ENCODE measurements at places on chromosomes 7 and 10.
A peak's percentile ranks its signal among the peaks of the same experiment; 100 is the strongest.

DNA sequence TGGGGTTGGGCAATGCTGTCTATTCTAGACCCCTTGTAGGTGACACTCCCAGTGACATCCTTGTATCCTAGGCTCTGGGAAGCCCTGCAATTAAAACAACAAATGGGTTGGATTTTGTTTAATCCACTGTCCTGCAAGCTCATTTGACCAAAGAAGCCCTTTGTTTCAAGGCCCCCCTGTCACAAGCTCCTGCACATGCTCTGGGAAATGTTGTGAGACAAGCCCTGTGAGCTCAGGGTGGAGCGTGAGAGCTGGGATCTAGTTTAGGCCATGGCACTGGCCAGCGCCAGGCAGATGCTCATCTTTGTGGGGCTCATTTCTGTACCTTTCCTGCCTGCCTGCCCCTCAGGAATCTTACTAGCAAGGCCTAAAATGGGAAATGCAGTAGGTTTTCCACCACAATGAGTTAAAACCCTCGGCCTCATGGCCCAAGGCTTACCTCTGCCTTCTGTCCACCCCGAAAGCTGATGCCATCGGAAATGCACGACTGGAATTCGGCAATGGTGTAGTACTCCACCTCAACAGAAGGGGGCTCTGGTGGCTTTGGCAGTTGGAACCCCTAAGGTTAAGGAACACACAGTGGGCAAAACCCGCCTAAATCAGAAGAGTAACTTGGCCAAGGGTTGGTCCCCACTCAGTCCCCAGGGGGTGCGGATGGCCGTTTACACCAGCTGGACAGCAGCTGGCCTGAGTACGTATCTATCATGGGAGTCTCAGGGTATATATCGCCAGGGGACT is 112.0 kb downstream of the NEURL1 start:
- DNase-seq, result peak; percentile 60

DNA sequence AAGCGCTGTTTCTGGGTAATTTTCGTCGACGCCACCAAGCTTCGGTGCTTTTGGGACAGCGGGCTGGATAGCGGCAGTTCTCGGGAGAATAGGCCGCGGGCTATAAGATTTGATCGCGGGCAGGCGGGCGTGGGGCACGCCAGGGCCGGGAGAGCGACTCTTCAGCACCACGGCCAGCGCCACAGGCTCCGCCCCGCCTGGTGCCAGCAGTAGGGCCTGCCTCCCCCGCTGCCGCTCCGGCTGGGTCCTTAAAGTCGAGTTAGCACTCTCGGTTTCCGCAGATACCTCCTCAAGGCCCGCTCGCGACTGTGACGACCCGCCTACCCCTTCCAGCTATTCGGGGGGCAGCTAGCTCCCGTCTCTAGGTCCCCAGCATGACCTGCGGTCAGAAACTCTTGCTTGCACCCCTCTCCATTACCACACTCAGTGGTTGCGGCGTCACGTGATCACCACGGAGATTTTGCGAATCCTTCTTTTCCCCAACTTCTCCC is 9.4 kb downstream of the NXPH1 start:
- peak; percentile 68 for DNase-seq

- no peak for DNase-seq
Observed at GRCh38 chr7:44965937-44966730, 12.7 kb downstream of the MYO1G start.

GRCh38 chr10:94041206-94041605 is 47.5 kb downstream of the PLCE1 start:
- no peak for DNase-seq

GRCh38 chr10:12333380-12334185 is 15.8 kb upstream of the CAMK1D start:
- peak; percentile 69 for DNase-seq

- no peak for DNase-seq
Observed at GRCh38 chr10:89981891-89982290, 280.5 kb downstream of the KIF20B start.

- DNase-seq, result no peak
Observed at GRCh38 chr7:1223196-1223981, 9.3 kb upstream of the UNCX start.

- no peak for DNase-seq
Observed at GRCh38 chr7:155391414-155391813, 66.5 kb upstream of the EN2 start.

GRCh38 chr10:30238836-30239235 is 110.2 kb downstream of the MTPAP start:
- DNase-seq, result no peak

DNA sequence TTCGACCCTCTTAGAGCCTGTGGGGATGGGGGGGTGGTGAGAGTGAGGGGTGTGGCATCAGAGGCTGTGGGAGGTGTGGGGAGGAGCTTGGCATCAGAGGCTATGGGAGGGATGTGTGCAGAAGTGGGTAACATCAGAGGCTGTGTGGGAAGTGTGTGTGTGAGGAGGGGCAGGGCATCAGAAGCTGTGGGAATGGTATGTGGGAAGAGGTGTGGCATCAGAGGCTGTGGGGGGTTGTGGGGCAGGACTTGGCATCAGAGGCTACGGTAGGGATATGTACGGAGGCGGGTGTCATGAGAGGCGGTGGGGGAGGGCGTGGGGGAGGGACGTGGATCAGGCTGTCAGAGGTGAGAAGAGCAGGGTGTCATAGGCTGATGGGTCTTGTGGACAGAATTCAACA is 97.4 kb downstream of the SEC23IP start:
- no peak for DNase-seq

GRCh38 chr10:12547301-12547771 is 198.0 kb downstream of the CAMK1D start:
- no peak for DNase-seq

- no peak for DNase-seq
Observed at GRCh38 chr10:102599565-102600327, 44.5 kb upstream of the TRIM8 start.

DNA sequence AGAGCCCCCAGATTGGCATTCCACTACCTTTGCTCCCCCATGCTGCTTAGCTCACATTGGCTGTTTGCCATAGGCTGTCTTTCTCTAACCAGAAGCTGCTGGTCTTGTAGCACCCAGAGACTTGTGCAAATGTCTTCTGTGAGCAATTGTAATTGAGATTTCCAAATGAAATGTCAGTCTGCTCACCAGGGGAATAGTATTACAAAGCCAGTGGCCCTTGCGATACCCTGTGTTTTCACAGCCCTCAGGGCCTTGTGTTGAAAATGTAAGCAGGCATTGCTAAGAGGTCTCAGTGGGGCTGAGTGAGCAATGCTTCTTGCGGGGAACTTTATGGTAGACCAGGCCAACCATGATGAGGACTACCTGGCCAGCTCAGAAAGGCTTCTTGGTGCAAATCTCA is 746.5 kb downstream of the LRMDA start:
- no peak for DNase-seq

- no peak for DNase-seq
Observed at GRCh38 chr7:29337546-29338116, 143.1 kb downstream of the CHN2 start.

GRCh38 chr7:39153647-39154046 is 175.9 kb downstream of the POU6F2 start:
- DNase-seq, result no peak

DNA sequence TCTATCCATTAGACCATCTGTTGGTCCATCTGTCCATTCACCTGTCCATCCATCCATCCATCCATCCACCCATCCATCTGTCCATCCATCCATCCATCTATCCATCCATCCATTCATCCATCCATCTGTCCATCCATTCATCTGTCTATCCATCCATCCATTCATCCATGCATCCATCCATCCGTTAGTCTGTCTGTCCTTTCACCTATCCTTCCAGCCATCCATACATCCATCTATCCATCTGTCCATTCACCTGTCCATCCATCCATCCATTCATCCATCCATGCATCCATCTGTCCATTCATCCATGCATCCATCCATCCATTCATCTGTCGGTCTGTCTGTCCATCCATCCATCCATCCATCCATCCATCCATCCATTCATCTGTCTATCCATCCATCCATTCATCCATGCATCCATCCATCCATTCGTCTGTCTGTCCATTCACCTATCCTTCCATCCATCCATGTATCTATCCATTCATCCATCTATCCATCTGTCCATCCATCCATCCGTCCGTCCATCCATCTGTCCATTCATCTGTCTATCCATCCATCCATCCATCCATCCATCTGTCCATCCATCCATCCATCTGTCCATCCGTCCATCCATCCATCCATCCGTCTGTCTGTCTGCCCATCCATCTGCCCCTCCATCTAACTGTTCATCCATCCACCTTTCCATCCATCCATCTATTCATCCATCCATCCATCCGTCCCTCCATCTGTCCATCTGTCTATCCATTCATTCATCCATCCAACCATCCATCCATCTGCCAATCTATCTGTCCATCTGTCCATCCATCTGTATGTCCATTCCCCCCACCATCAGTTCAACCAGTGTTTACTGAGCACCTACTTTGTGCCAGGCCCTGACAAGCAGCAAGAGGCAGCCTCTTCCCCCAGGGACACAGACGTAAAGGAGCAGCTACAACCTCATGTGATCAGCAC is 4.8 kb upstream of the LFNG start:
- no peak for DNase-seq

- no peak for DNase-seq
Observed at GRCh38 chr10:48296576-48297098, 9.8 kb upstream of the MAPK8 start.

DNA sequence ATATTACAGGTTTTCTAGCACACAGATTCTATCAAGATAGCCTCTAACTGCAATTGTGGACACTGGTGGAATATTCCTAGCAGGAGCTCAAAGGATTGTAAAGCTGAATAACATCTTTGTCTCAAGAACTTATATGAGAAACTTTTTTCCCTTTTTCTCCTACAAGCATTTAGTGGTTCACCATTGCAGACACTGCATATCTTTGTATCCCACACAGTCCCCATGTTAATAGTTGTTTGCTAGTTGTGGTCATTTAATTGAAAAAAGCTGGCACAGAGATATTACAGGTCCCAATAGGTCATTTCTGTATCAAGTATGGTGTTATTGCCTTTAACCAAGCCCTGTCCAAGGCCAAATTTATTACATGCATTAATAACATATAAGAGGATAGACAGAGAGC is 226.2 kb upstream of the TCF7L2 start:
- no peak for DNase-seq

DNA sequence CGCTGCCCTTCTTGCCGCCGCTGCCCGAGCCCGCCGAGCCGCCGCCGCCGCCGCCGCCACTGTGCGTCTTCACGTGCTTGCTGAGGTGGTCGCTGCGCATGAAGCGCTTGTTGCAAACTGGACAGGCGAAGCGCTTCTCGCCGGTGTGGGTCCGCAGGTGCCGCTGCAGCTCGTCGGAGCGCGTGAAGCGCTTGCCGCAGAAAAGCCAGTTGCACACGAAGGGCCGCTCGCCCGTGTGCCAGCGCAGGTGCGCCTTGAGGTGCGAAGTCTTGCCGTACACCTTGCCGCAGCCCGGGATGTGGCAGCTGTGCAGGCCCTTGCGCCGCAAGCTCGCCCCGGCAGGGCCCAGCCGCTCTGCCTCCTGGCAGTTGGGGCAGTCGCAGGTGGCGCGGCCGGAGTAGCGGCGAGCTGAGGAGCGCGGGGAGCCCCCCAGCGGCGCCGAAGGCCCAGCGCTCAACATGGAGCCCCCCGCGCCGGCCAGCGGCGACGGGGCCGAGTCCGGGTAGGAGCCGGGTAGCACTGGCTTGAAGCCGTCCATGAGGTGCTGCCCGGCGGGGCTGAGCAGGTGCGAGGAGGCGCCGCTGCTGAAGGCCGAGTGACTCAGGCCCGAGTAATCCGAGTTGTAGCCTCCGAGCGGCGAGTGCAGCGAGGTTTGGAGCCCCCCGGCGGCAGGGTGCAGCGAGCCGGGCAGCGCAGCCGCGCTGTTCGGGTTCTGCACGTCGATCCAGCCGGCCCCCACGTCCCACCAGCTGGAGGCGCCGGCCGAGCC is 2.1 kb downstream of the SP8 start:
- DNase-seq, result peak; percentile 40

DNA sequence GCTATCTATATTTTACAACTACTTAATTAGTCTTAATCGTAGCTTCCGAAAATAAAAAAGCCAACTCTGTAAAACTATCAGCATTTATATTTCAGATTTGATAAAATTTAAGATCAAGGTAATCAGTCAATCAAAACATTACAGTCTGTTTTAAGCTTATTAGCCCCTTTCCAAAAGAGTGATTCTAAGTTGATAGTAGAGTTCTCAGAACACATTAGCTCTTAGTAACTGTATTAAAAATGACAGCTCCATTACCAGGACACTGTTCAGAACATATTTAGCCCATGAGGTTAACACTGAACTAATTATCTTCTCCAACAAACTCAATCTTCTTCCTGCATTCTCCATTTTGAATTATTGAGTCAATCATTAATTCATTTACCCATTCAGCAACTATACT is 110.3 kb upstream of the PALS2 start:
- DNase-seq, result no peak

DNA sequence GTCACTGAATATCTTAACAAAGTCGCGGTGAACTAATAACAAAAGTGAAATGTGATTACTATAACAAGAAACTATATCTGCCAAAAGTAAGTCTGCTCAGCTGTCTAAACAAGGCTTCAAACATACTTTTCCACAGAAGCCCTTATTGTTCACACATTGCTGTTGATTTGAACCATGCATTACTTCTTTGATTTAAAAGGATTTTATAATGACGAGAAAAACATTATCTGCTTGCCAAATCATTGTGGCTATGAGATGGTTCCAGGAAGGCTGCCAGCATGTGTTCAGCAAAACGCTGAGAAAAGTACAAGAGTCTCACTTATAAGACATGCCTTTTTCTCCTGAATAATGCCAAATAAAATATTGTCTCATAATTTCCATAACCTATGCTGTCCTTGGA is 24.4 kb downstream of the RNF133 start:
- no peak for DNase-seq

DNA sequence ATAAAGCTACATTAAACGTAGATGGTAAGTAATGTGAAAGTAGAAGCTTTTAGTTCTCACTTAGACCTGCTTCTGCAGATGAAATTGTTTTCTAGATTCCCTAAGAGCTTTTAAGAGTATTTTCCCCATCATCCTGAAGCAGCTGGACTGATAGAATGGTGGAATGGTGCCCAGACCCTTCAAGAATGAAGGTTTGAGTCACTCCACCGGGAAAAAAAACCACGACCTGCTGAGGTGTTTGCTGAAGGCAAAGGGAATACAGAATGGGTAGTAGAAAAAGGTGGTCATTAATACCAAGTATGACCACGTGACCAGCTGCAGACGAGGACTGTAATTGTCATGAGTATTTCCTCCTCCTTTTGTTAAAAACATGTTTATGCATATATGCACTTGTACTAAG is 79.2 kb upstream of the PTPRZ1 start:
- DNase-seq, result no peak

- DNase-seq, result no peak
Observed at GRCh38 chr10:88676283-88677060, 12.2 kb downstream of the LIPF start.

GRCh38 chr7:137986252-137987017 is 15.5 kb downstream of the CREB3L2 start:
- no peak for DNase-seq

DNA sequence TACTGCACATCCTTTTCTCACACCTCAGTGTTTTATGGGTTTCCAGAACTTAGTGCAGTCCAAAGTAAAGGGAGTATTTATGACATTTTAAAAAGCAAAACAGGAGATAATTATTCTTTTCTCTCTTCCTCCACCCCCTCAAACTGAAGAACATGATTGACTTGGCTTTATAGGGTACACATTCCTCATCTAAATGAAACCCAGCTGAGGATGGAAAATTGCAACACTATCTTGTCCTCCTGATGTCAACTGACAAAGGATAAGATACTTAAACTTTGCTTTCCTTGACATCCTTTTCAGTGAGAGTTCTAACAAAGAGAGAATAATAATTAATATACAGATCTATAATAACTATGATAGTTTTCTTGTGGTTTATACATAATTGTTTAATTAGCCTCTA is 299.1 kb downstream of the BBS9 start:
- DNase-seq, result no peak

- DNase-seq, result peak; percentile 71
Observed at GRCh38 chr7:139775829-139776266, 1.9 kb downstream of the HIPK2 start.
